SJSA1 (cell line): ENCODE measurements at places on chromosomes 7 and 10. TPM values are rescaled to one million over a fixed set of nuclear protein-coding genes. Genes with fewer than 3 reads are reported as not detected.

The LIPK gene
- total RNA-seq, result not detected in 2 replicates

The GCK gene
- total RNA-seq, result 0.13 and 1.6 TPM in 2 replicates

The SKAP2 gene
- total RNA-seq, result 8.8 and 16.4 TPM in 2 replicates

The ZNF727 gene
- not detected in 2 replicates for total RNA-seq

The KNDC1 gene
- total RNA-seq, result 0.11 TPM in 1 of 2 replicates, not detected in the other

The KLLN gene
- 0.05 and 0.81 TPM in 2 replicates for total RNA-seq

The SLC13A1 gene
- 0.09 and 0.84 TPM in 2 replicates for total RNA-seq

The OPN4 gene
- total RNA-seq, result not detected in 2 replicates

The EXOC4 gene
- 38.5 and 67.9 TPM in 2 replicates for total RNA-seq

The HABP2 gene
- not detected in 2 replicates for total RNA-seq

The DNAJC12 gene
- total RNA-seq, result 0.88 and 1.1 TPM in 2 replicates

The MOSPD3 gene
- total RNA-seq, result 10.9 and 11.0 TPM in 2 replicates

The INPP5A gene
- 56.8 and 62.3 TPM in 2 replicates for total RNA-seq

The ITGA8 gene
- 8.7 and 11.8 TPM in 2 replicates for total RNA-seq

The OR2A5 gene
- not detected in 2 replicates for total RNA-seq

The CRYGN gene
- total RNA-seq, result not detected in 2 replicates

The OLAH gene
- 1.4 and 2.1 TPM in 2 replicates for total RNA-seq

The LRRC27 gene
- 3.7 and 3.8 TPM in 2 replicates for total RNA-seq

The C10orf88 gene
- 11.9 and 12.6 TPM in 2 replicates for total RNA-seq

The DGKB gene
- total RNA-seq, result not detected in 2 replicates

The MRLN gene
- total RNA-seq, result not detected in 2 replicates

The GTPBP4 gene
- total RNA-seq, result 77.6 and 87.4 TPM in 2 replicates

The ARHGAP22 gene
- 0.53 TPM in 1 of 2 replicates, not detected in the other for total RNA-seq
